Activated T-helper 1 cell treated with anti-CD3 and anti-CD28 coated beads, Interleukin-12 subunit alpha, Interleukin-12 subunit beta, Interleukin-2, Interleukin-4 antibody, amounts not matched to agents 30 ng/mL and 10 ng/mL and 1 ng/mL, durations not matched to agents 14 hours and 24 hours and 36 hours (primary cell): ENCODE measurements at places on chromosomes 4 and X. TPM values are rescaled to one million over a fixed set of nuclear protein-coding genes. Genes with fewer than 3 reads are reported as not detected.

The TMEM175 gene
- total RNA-seq = 15.4 and 16.2 TPM in 2 replicates

The ARR3 gene
- not detected in 2 replicates for total RNA-seq

The GPC4 gene
- not detected in 2 replicates for total RNA-seq

The PRKG2 gene
- total RNA-seq = 0.10 and 0.20 TPM in 2 replicates

GRCh38 chrX:77698242-77698641 is 87.8 kb downstream of the ATRX start:
- H3K27me3 ChIP-seq = no peaks in the 10 kb centered on the region
- no peak overlapping the region for H3K27ac ChIP-seq

- no peak overlapping the region for H3K27ac ChIP-seq
- no peak overlapping the region for H3K4me3 ChIP-seq
- H3K36me3 ChIP-seq = no peaks in the 10 kb centered on the region
- H3K4me1 ChIP-seq = no peaks in the 10 kb centered on the region
- no peaks in the 10 kb centered on the region for H3K27me3 ChIP-seq
Observed at GRCh38 chrX:4382273-4382672, 668.8 kb upstream of the PRKX start.

DNA sequence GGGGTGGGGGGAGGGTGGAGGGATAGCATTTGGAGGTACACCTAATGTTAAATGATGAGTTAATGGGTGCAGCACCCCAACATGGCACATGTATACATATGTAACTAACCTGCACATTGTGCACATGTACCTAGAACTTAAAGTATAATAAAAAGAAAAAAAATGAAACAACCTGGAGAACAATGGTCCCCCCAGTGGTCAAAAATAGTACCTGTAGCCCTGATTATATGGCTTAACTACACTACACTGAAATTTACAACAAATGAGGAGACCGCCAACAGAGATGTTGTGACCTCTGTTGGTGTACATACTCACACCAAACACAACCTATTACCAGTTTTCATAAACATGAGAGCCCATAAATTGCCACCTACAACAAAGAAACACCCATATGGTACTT is 7.3 kb upstream of the MAGEE1 start:
- no peaks in the 10 kb centered on the region for H3K4me1 ChIP-seq
- no peaks in the 10 kb centered on the region for H3K36me3 ChIP-seq
- no peak overlapping the region for H3K27ac ChIP-seq
- H3K4me3 ChIP-seq = no peak overlapping the region
- peaks cover 2% of the 10 kb centered on the region for H3K27me3 ChIP-seq

- no peaks in the 10 kb centered on the region for H3K36me3 ChIP-seq
- DNase-seq = no peak
- peak overlapping the region; percentile 71 for H3K4me3 ChIP-seq
Observed at GRCh38 chrX:49878128-49878833, 1.0 kb upstream of the USP27X start.
